Ureter (tissue), 1 donor: ENCODE measurements at places on chromosomes 7 and 10. TPM values are rescaled to one million over a fixed set of nuclear protein-coding genes. Genes with fewer than 3 reads are reported as not detected.

ELFN1 gene
- total RNA-seq: 1.7 TPM

CAV2 gene
- total RNA-seq: 64.4 TPM

ELN gene
- 31.9 TPM for total RNA-seq

SLC16A12 gene
- total RNA-seq: 0.08 TPM

ORAI2 gene
- 19.7 TPM for total RNA-seq

RSPH10B2 gene
- total RNA-seq: not detected

COL13A1 gene
- 4.9 TPM for total RNA-seq

ECHDC3 gene
- total RNA-seq: 13.3 TPM

FEZF1 gene
- not detected for total RNA-seq

UBE2D1 gene
- 14.2 TPM for total RNA-seq

PDGFA gene
- 31.5 TPM for total RNA-seq

HMX2 gene
- total RNA-seq: not detected

FXYD4 gene
- total RNA-seq: 13.8 TPM

NPFFR1 gene
- total RNA-seq: 0.05 TPM

ALKBH4 gene
- 10.3 TPM for total RNA-seq

SPACDR gene
- total RNA-seq: not detected

ACSM6 gene
- total RNA-seq: 1.8 TPM

GIMAP1 gene
- 3.5 TPM for total RNA-seq

LIPF gene
- total RNA-seq: not detected

C10orf67 gene
- not detected for total RNA-seq

ERVW-1 gene
- not detected for total RNA-seq

HOXA3 gene
- 16.0 TPM for total RNA-seq

OTUD1 gene
- total RNA-seq: 10.6 TPM

GPR26 gene
- total RNA-seq: not detected

C10orf105 gene
- 0.34 TPM for total RNA-seq

ZNF487 gene
- 9.6 TPM for total RNA-seq

RADIL gene
- 4.7 TPM for total RNA-seq

ASNS gene
- total RNA-seq: 133 TPM

KEL gene
- 1.3 TPM for total RNA-seq

HOXA5 gene
- total RNA-seq: 10.4 TPM

C10orf62 gene
- total RNA-seq: not detected

UROS gene
- 49.4 TPM for total RNA-seq

INMT gene
- total RNA-seq: 31.4 TPM

STEAP1B gene
- total RNA-seq: 0.73 TPM

ADARB2 gene
- total RNA-seq: not detected
